ENCODE measurements at places on chromosomes 11 and 22.
A peak's percentile ranks its signal among the peaks of the same experiment; 100 is the strongest.

DNA sequence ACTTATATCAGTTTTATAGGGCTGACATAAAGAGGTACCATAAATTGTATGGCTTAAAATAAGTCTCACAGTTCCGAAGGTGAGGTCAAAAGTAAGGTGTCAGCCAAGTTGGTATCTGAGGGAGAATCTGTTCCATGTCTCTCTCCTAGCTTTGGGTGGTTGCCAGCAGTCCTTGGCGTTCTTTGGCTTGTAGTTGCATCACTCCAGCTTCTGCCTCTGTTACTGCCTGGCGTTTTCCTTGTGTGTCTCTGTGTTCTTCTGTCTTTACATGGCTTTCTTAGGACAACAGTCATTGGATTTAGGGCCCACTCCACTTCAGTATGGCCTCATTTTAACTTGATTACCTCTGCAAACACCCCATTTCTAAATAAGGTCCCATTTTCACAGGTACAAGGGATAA lies 16.7 kb downstream of the MMP7 start:
- DNase-seq = no peak

- no peak for DNase-seq
Observed at GRCh38 chr11:67056267-67057204, at the start of gene RHOD. Gene RHOD, plus strand, starts transcription at chr11:67056847. Its CDS starts 56 bp downstream, at chr11:67056903.

DNA sequence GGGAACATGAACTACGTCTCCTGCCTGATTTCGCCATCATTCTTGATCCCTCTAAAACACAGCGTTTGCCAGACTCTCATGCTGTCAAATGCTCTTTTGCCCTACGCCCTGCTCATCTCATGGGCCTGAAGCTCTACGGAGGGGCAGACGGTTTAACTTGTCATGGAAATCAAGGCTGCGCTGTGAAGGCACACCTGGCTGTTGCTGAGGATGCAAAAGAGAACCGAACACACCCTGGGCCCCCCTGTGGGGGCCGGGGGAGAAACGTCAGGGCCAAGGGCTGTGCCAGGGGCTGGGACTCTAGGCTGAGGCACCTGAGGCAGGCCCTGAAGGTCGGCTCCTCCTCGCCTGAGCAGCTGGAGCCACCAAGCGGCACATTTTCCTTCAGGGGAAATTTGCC lies 957.2 kb downstream of the BRD1 start:
- DNase-seq = no peak

DNA sequence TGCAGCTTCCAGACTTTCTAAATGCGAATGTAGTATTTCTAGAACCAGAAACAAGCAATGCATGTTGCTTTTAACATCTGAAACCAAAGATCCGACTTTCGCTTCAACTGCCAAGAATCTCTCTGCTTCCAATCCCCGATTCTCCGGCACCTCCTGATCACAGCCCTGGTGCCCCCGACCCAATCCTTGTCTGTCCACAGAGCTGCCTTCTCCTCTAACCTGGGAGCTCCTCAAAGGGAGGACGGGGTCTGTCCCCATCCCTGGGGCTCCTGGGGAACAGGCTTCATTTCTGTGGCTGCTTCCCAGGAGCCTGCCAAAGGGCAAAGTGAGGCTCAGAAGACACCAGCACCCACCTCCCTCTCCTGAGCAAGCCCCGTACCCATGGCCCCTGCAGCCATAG lies 521 bp downstream of the ALDH3B2 start:
- no peak for DNase-seq

DNA sequence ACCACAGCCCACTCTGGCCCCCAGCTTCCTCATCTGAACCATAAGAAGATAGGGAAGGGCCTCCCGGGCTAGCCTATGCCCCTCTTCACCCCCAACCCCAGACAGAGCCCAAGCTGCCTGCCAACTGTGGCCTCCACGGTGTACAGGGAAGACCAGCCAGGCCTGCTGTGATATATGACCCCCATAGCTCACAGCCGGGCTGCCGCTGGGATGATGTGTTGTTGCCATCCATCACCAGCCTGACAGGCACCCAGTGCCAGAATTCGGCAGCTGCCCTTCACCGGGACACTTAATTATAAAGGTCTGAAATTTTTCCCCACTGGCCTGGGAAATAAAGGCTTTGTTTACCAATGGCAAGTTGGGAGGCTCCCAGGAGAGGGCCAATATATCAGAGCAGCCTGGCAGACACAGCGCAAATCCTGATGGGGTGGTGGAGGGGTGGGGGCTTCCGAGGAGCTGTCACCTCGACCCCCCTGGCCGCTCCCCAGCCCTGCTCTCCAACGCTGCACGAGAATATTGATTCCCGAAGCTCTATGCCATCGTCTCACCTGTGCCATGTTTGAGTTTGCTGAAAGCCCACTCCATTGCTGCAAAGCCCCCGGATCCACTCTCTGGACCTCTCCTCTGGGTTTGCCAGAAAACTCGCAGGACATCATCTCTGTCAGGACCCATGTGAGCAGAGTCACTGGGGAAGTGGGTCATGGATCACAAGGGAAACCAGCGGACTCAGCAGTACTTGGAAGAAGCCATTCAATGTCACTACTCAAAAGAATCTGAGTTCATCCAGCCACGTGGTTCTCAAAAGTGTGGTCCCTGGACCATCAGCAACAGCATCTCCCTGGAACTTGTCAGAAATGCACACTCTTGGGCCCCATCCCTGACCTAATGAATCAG lies 296.9 kb downstream of the MN1 start:
- DNase-seq = no peak

DNA sequence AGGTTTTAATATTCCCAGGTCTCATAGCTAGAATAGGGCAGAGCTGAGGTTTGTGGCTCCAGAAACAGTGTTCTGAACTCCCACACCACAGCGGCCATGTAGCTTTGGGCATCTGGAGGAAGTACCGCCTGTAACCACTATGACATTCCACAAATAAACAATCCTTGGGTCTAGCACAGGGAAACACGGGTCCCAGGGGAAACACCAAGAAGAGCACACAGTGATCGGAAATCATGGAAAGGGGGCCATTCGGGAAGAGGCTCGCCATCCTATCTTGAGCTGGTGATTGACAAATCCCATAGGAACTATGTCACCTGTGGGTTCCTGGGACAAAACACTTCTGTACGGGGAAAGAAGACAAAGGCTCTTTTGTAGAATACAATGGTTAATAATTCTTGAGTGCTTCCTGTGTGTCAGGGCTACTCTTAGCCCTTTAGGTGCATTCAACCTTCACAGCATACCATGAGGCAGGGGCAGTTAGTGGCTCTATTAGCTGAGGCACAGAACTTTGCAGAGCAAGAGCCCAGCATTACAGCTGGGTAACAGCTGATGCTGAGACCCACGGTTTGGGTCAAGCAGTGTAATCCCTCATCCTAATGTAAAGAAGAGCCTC lies 514.2 kb downstream of the NTM start:
- no peak for DNase-seq

- DNase-seq = no peak
Observed at GRCh38 chr11:113519989-113520613, 44.9 kb upstream of the DRD2 start.

- DNase-seq = no peak
Observed at GRCh38 chr22:49575703-49576081, 252.0 kb downstream of the BRD1 start.

DNA sequence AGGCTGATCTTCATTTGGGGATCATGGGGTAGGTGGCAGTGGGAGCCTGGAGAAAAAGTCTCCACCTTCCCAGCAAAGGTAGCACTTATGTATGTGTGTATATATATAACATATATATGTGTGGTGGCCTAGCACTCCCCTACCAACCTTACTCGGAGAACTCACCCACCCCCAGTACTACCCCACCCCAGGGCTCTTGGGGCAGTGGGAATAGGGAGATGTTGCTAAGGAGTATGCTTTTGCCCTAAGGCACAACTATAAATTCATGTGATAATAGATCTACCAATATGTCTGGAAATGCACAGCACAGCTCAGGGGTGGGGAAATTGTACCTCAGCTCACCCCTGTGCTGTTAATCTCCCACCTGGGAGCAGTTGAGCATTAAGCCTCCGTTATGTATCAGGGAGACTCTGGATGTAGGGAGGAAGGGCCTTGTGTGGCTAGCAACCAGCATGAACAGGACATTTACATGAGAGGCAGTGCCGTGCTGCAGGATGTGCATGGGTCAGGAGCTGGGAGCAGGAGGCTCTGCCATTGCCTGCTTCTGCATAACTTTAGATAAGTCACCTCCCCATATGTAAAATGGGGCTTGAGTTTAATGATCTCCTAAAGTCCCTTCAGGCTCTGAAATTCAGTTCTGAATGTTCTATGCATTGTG lies 57.3 kb downstream of the C11orf91 start:
- DNase-seq = no peak

GRCh38 chr22:22657712-22658111 lies 13.3 kb downstream of the GGTLC2 start:
- no peak for DNase-seq

DNA sequence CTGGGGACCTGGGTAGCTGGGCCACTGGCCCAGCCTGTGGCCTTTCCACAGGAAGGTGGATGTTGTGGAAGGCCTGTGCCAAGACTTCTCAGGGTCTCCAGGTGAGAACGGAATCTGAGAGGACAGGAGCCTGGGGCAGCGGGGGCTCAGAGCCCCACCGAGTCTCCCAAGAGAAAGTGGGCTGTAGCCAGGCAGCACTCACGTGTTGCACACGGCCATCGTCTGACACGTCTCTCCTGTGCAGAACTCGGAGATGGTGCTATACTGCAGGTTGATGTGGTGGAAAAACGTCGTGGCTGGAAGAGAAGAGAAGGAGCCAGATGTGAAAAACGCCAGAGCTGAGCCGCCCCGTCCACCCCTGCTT lies 6.4 kb downstream of the MOB2 start:
- no peak for DNase-seq

DNA sequence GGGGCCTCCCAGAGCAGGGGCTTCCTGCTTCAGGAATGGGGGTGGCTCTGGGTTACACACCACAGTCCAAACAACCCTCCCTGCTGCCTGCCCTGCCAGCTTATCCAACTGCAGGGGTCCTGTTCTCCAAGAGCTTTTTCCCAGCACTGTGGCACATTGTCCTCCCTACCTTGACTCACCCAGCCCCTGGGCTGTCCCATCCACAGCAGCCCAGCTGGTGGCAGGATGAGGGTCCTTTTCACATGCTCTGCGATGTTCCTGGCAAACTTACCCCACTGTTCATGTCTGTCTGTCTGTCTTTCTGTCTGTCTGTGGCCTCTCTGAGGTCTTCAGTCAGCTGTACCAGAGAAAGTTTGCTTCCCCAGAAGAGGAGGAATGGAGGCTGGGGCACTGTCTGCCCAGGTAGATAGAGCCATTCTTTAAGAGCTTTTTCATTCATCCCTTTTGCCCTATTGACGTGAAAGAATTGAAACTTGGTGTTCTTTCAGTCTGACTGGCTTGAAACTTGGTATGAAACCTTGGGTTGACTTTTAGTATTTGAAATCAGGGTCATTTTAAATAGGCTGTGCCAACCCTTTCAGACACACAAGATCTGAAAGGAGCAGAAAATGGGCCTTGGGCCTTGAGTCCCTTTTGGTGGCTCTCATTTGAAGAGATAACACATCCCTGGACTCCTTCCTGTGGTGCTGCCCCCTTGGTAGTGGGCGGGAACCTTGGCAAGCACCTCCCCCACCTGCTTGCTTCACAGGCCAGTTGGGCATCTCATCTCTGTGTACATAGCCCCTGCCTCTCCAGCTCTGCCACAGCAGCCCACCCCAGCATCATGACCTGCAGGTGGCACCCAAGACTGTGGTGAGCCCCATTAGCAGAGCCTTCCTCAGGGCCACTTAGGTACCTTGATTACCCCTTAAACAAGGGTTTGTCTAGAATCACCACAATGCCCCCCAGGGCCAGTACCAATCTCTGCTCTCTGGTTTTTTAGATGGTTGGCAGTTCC lies 74.6 kb upstream of the SUSD2 start:
- no peak for DNase-seq

DNA sequence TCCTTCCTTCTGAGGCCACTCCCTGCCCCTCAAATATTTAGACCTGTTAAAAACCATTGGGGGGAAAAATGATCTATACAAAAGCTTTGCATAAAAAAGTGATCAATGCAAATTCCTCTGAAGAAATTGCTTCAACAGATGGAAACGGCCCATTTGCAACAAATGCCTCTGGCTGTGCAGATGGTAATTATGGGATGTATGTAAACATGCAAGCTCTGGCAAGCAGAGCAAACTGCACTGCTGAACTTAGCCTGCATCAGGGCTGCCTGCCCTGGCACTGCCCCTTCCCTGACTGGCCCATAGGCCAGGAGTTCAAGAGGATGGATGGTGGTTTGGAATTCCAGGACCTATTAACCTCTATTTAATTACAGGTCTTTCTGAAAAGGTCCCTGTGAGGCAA lies 388.7 kb downstream of the MIAT start:
- no peak for DNase-seq

GRCh38 chr11:125376117-125376516 lies 119.9 kb downstream of the FEZ1 start:
- DNase-seq = peak; percentile 98

DNA sequence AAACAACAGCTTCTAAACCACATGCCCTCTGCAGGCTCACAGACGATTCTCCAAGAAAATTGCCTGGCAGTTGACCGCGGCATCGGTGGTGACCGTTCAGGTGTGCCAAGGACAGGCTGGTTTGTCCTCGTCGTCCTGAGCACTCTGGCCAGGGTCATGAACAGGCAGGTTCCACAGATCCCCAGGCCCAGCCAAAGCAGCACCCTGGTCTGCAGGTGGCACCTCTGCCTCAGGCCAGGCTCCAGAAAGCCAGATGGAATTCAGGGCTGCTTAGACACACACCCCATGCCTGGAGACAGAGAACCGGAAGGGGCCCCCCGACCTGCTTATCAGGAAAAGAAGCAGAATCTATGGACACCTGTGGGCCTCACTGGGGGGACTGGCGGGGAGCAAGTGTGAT lies 338.7 kb downstream of the BRD1 start:
- no peak for DNase-seq

DNA sequence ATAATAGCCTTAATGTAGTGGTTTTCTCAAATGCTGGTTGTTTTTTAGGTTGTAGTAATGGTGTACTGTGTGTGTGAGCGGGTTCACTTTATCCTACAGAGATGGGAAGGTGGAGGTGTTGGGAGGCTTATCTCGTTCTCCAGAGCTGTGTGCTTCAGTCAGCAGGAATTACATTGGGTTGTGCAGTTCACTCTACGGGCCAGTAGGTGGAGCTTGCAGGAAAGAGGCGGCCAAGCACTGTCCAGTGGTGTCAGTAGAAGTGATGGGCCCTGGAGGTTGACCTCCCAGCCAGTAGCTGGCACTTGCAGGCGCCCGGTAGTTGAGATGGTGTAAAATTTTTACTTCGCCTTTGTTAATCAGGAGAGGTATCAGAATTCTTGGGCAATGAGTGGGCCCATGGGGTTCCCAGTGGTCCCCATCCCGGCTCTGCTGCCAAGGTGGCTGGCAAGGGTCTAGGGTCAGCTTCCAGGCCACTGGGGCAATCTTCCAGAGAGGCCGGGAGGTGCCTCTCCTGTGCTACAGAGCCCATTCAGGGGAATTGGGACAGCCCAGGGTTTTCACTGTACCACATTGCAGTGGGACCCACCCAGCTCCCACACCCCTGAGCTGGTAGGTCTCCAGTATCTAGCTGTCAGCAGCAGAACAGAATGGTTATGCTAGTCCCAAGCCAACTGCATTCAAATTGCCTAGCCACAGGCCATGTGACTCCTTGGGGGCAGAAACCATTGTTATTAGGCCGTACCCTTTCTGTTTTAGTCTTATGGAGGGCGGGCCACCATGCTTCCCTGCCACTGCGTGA lies 43.9 kb downstream of the BIRC2 start:
- DNase-seq = no peak

- no peak for DNase-seq
Observed at GRCh38 chr11:113578033-113578380, 102.8 kb upstream of the DRD2 start.

- DNase-seq = no peak
Observed at GRCh38 chr22:44428941-44429830, 68.8 kb downstream of the RTL6 start.

Measured in cerebellar nuclear complex (tissue), 1 donor.